Right renal cortex interstitium (tissue), 3 donors: ENCODE measurements at places on chromosomes 3 and 15. TPM values are rescaled to one million over a fixed set of nuclear protein-coding genes. Genes with fewer than 3 reads are reported as not detected.

The CPLX3 gene
- not detected for polyA plus RNA-seq

The STRA6 gene
- 27.3 TPM for polyA plus RNA-seq

The LIPH gene
- polyA plus RNA-seq = 0.98 TPM

The DZIP3 gene
- 37.2 TPM for polyA plus RNA-seq

- no peak for DNase-seq
Measured at GRCh38 chr3:134656211-134656800, 5.5 kb upstream of the KY start.

GRCh38 chr15:86611417-86612040 lies 531.9 kb downstream of the AGBL1 start:
- no peak for DNase-seq

GRCh38 chr3:53949541-53949940 lies 57.9 kb upstream of the SELENOK start:
- no peak for DNase-seq

GRCh38 chr15:62749036-62749815 lies 293.3 kb upstream of the TPM1 start:
- no peak for DNase-seq

DNA sequence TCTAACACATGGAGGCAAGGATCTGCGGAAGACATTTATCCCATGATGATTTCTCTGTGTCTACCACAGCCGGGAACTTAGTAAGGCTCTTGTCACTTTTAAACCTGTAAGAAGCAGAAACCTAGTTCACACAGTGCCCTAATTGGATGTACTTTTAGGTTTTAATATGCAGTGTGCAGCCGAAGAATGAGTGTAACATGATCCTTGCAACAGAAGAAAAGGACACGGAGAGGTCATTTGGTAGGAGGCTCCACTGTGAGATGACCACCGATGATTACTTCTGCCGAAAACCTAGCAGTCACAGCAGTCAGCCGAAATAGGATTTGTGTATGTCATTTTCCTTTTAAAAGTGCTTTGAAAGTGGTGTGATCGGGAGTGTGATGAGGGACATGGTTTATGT lies 6.8 kb downstream of the CACNA1D start:
- DNase-seq = no peak

- DNase-seq = no peak
Measured at GRCh38 chr15:77942611-77943211, 134.8 kb downstream of the TBC1D2B start.

DNA sequence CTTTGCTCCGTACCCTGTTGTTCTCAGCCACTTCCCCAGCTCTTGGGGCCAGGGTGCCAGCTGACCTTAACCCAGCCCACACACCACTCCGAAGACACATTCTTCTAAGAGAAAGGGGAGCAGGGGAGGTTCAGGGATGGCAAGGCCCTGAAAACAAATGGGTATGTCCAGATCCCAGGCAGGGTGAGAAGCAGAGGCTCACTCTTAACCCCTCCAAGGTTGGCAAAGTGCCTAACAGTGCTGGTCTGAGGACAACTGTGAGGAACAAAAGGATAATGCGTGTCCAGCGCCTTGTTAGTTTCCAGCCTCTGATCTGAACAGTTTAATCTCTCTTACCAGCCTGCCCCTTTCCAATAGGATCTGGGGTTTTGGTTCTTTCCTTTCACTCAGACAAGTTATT lies 1.5 kb downstream of the TMEM44 start:
- DNase-seq = no peak

DNA sequence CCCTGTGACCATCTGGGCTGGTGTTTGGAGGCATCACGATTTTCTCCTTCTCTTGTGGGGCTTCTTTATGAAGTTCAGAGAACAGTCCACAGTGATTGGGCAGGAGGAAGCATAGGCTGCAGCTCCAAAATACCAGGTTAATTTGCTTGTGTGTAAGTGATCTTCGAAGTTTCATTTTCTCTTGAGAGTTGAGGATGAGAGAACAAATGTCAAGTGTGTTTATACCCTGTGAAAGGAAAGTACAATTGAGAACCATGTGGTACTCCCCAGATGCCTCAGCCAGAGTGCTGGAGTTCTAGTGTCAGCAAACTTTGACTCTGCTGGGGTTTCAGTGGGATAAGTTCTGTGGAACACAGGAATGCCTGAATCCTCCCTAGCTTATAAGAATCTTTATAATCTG lies 357.1 kb upstream of the CFAP20DC start:
- no peak for DNase-seq

GRCh38 chr15:51377038-51377786 lies 35.8 kb downstream of the GLDN start:
- no peak for DNase-seq

DNA sequence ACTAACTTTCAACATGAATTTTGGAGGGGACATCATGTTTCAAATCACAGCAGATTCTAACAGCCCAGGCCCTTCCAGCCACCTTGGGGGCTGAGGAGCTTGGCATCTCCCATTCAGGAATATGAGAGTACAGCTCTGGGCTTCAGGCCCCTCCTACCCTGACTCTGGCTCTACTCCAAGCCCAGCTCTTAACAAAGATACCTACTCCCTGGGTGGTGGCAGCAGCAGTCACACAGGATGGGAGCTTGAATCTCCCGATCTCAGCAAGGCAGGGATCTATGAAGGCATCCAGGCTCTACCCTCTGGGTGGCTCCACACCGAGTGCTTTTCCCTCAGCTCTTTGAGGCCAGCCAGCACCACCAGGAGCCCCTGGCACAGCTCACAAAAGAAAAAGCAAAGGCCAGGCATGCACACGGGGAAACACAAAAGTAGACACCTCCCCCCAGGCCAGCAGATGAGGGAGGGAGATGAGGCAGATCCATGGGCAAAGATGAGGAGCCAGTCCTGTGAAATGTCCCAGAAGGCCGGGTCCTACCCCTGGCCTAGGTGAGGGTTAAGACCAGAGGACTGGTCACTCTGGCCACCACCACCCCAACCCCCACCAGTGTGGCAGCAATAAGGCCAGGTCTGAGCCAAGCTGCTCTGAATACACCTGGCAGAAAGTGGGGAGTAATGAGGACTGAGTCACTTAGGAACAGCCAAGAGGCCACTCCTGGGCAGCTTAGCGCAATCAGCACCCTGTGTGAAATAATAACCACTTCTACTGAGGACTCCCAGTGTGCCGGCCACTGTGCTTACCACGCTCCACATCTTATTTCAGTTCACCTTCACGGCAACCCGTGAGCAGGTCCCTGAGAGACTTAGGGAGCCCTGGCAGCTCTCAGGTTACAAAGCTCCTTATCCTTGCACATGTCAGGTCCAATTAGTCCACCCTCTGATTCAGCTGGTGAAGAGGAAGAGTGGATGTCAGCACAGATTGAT lies 24.3 kb downstream of the PLA2G4F start:
- no peak for DNase-seq

GRCh38 chr15:42084465-42085235 lies 9.7 kb downstream of the PLA2G4D start:
- no peak for DNase-seq

DNA sequence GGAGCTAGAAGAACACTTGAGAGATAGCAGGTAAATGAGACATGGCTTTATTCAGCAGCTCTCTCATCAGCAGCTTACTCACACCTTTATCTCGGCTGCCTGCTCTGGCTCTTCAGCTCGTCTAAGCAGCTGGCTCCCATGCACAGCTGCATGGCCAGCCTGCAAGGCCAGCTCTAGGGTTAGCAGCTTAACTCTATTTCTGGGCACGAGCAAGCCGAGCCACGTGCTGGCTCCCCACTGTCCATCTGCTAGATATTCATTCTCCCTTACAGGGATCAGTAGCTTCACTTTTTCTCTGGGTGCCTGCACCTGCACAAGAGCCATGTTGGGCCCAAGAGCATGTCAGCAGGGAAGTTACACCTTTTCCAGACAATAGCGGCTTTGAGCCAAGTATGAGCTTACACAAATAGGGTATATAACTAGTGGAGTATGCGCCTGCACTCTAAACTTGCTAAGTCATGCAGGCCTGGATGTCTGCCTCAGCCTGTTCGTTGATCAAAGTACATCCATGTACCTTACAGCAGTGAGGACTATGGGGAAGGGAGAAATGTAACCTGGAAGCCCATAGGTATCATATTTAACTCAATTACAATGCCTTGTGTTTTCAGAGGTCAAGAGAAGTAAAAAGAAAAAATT lies 174.9 kb upstream of the SNTN start:
- no peak for DNase-seq

- DNase-seq = no peak
Measured at GRCh38 chr3:144259267-144259666, 287.6 kb downstream of the DIPK2A start.
